CD4-positive, alpha-beta T cell treated with Interleukin-15 for 4 hours (primary cell): ENCODE measurements at places on chromosomes 2 and 18.

GRCh38 chr2:160338901-160339685 is 139.0 kb upstream of the ITGB6 start:
- no peak for DNase-seq

DNA sequence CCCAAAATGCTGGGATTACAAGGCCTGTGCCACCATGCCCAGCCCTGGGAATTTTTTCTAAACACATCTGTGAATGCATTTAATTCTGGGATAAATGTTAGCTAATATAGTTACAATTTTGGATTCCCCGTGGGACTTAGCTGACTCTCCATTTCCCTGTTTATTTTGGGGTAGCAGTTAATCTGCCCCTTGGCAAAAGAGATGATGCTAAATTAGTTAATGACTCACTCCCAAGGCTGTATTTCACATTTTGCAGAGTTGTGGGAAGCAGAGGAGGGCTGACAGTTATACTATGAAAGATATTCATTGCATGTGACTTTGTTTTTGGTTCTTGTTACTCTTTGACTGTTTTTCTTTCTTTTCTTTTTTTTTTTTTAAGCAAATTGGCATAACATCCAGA is 3.2 kb downstream of the MTHFD2 start:
- no peak for DNase-seq

GRCh38 chr2:88500691-88501090 is 48.2 kb upstream of the FOXI3 start:
- DNase-seq: no peak

- no peak for DNase-seq
Observed at GRCh38 chr2:224258059-224258458, 143.8 kb downstream of the FAM124B start.

DNA sequence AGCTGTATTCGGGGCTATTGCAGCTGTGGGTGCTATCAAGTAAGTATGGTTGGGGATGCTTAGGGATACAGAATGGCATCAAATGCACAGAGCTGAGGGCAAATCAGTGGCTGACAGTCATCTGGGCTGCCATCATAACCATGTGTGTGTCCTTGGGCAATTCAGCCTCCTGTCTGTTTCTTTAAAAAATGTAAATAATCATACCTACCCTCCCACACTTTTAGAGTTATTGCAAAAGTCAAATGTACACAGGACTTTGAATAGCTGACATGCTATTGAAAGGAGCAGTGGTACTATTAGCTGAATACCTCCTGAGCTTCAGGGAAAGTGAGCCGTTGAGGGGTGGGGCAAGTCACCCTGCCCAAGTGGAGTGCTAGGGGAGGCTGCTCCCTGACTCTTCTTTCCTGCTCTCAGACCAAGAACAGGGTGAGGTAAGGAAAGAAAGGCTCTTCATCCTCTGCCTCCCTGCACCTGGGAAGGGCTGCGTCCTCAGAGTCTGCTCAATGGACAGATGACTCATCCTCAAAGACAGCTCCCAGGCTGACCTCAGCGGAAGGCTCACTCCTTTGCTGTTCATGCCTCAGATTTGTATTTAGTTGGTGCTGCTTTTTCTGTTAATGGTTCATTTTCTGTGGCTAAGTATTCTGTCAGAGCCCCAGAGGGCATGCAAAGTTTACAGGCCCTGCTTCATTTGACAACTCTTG is 54.9 kb upstream of the BZW1 start:
- DNase-seq: no peak

DNA sequence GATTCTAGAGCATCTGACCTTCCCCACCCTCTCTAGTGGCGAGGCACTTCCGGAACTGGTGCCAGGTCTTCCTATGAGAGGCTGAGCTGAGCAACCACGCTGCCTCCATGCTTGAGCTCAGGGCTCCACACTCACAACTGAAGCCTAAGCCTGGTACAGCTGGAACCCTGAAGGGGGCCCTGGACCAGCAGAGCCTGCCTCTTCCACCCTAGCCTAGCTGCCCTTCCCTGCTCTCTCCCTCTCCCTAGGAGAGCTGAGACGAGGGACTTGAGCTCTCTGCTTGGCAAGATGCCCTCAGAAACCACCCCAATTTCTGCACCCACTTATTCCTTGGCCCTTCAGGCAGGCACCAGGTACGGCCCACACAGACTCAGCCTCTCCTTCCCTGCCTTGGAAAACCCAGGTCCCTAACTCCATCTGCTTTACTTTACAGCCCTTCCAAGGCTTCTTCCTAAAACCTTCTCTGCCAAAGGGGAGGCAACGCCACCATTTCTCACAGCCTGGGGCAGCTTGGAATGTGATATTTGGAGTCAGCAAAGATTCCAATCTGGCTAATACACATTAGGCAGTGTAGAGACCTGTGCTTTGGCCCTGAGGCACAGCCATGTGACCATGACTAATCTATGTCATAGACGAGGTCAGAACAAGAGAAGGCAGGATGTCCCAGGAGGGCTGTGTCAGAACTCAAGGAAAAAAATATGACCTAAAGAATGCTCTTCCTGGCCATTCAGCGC is 18.8 kb downstream of the COX7A2L start:
- no peak for DNase-seq

DNA sequence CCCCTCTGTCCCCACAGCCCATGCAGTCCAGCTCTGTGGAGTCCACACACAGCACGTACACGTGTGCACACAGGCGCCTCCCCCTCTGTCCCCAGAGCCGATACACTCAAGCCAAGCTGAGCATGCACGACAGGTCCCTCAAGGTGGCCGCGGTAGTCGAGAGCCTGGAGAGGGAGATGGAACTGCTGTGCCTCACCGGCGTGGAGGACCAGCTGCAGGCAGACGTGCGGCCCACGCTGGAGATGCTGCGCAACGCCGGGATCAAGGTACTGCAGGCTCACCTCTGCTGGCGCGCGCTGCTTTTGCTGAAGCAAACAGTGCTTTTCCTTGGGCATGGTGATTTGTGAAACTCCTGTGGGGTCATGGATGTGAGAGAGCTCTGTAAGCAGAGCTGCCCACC is 58.5 kb upstream of the NFATC1 start:
- no peak for DNase-seq

- DNase-seq: no peak
Observed at GRCh38 chr2:26640331-26640745, 828 bp downstream of the CIB4 start.

GRCh38 chr2:101485856-101486255 is 10.9 kb upstream of the RFX8 start:
- DNase-seq: no peak

GRCh38 chr2:82000606-82001005 is 1696.1 kb upstream of the LRRTM1 start:
- no peak for DNase-seq

DNA sequence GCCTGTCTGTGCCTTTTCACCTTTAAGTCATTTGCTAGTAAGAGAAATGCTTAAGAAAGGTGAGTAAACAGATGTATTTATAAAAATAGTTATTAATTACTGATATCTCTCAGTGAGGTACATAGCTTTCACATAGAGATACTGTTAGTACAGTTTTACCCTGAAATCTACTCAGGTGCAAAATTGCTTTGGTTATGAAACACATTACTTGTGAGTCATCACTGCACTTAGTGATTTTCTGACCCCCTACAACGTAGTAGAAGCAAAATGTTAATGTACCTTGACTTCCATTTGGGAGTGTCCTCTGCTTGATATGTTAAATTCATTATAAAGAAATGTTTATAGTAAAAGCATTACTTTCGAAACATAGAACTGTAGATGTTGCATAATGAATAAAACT is 6.5 kb downstream of the GLS start:
- DNase-seq: peak; percentile 30

GRCh38 chr18:51753365-51754057 is 556.0 kb upstream of the MEX3C start:
- DNase-seq: no peak

DNA sequence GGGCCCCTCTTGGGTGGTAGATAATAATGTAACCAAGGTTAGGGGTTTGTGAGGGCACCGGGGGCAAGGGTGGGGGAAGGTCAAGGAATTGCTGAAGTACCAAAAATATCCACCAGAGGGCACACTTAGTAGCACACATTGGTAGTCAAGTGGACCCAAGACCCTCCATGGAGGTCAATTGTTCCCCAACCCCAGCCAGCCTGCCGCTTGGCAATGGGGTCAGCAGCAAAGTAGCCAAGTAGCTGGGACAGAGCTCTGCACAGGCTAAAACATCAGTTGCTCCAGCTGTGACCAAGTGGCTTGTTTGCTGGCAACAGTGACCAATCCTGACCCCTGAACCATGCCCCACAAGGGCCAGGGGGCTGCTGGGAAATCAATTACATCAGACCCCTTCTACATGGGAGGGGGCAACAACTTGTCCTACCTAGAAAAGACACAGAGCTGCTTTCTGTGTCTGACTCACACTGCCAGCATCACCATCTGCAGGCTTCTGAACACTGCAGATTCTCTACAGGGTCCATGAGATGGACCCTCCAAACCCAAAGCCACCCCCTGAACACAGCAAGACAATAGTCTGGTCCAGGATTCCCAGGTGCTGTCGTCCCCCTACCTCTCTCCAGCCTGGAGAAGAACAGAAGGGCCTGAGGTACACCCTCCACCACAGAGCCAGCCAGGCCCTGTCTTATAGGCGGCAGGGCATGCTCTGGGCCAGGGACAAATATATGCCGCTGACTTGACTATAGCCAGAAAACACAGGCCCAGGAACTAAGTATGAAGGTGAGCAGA is 76.0 kb downstream of the EMX1 start:
- DNase-seq: peak; percentile 49

DNA sequence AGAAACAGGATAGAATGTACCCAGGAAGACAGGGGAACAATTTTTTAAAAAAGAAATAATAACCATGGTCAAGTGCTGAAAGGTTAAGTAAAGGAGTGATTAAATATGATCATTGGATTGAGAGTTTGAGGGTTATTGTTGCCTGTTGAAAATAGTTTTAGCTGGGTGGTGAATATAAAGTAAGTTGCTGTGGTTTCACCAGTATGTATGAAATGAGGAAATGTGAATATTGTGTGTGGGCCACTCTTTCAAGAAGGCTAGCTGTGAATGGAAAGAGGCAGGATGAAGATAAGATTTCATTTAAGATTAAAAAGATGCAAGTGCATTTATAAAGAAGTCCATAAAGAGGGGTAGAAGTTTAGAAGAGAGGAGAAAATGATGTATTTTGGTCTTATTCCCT is 53.8 kb downstream of the GULP1 start:
- no peak for DNase-seq

DNA sequence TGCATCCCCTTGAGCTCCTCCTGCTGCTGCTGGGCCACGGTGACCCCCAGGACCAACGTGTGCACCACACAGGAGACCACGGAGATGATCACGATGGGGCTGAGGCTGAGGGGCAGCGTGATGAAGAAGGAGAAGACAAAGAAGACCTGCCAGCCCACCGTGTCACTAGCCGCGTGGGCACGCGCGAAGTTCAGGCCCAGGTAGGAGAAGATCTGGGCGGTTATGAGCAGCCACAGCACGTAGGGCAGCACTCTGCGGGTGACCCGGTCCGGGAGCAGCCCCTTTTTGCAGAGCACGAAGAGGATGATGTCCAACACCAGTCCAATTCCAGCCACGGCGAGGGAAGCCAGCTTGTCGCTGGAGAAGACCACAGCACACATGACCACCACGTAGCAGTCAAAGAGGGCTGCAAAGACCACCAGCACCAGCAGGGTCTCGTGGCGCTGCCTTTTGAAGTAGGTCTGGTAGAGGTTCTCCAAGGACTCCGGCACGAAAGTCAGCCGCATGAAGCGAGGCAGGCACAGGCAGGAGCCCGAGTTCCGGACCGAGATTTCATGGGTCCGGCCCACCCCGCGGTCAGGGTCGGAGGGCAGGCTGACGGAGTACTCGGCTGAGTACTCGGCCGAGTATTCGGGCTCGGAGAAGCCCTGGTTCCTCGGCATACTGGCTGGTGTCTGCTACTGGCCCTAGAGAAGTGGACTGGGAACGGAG is 1.6 kb downstream of the ADCY3 start:
- DNase-seq: no peak

DNA sequence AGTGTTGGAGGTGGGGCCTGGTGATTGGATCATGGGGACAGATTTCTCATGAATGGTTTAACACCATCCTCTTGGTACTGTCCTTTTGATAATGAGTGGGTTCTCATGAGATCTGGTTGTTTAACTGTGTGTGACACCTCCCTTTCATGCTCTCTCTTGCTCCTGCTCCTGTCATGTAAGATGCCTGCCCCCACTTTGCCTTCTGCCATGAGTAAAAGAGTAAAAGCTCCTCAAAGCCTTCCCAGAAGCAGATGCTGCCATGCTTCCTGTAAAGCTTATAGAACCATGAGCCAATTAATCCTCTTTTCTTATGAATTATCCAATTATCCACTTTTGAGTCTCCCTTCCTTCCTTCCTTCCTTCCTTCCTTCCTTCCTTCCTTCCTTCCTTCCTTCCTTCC is 317.7 kb downstream of the RDH14 start:
- no peak for DNase-seq

GRCh38 chr2:8232871-8233270 is 449.0 kb upstream of the ID2 start:
- no peak for DNase-seq
